Activated T-helper 1 cell treated with anti-CD3 and anti-CD28 coated beads, Interleukin-2, amount 50 U/mL, for 16 hours (primary cell): ENCODE measurements at places on chromosomes 16 and 17.

DNA sequence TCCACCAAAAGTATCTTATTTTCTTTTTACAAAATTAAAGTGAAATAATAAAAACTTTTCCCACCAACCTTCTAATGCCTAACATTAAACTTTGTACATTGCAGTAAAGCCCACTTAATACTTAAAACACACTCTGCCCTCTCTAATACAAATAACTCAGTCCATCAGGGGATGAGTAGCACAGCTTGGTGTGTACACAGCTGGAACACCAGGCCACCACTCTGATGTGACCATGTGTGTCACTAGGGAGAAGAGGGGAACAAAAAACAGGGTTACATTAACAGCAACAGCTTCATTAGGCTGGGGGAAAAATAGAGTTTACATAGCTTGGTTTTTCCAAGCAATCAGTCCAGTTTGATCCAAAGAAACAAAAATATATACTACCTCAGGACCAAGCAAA lies 295.0 kb downstream of the CEP112 start:
- DNase-seq = no peak

DNA sequence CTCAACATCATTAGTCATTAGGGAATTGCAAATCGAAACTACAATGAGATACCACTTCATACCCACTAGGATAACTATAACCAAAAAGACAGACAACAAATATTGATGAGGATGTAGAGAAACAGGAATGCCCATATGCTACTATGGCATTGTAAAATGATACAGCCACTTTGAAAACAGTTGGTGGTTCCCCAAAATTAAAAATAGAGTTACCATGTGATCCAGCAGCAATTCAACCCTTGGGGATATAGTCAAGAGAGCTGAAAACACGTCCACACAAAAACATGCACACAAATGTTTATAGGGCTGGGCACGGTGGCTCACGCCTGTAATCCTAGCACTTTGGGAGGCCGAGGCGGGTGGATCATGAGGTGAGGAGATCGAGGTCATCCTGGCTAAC lies 10.0 kb upstream of the PECAM1 start:
- no peak for DNase-seq

- peak; percentile 58 for DNase-seq
These were observed 8.6 kb upstream of the UBE2I start for GRCh38 chr16:1300664-1301476.

DNA sequence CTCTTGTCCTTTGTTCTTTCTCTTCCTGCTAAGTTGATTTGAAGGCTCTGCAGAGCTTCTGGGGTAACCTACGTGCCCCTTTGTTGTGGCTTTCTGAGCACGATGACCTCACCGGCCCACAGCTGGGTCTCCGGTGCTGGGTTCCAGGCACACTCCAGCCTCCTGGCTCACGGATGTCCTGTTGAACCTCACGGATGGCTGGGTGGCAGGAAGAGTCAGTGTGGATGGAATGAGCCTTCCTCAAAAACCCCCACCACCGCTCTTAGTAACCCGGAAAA lies 116.0 kb downstream of the SOCS1 start:
- no peak for DNase-seq

DNA sequence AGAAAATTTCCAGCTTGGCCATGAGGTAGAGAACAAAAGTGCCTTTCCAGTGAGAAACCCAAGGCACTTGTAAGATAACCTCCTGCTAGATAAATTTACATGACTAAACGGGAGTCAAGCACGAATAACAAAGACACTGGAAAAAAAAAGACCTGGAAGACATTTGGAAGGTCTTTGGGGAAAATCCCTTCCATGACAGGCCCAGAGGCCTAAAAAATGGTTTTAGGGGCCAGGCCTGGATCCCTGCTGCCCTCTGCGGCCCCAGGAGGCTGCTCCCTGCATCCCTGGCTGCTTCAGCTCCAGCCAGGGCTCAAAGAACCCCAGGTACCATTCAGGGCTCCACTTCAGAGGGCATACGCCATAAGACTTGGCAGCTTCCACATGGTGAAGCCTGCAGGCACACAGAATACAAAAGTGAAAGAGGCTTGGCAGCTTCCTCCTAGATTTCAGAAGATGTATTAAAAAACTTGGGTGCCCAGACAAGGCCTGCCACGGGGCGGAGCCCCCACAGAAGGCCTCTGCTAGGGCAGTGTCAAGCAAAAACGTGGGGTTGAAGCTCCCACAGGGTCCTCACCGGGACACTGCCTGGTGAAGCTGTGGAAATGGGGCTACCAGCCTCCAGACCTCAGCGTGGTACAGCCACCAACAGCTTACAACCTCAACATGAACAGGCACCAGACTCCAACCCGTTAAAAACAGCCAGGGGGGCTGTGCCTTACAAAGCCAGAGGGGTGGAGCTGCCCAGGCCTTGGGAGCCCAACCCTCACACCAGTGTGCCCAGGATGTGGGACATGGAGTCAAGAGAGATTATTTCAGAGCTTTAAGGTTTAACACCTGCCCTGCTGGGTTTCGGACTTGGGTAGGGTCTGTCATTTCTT lies 77.1 kb downstream of the SDK2 start:
- DNase-seq = no peak

GRCh38 chr16:85250147-85250463 lies 137.8 kb upstream of the CIBAR2 start:
- DNase-seq = no peak

DNA sequence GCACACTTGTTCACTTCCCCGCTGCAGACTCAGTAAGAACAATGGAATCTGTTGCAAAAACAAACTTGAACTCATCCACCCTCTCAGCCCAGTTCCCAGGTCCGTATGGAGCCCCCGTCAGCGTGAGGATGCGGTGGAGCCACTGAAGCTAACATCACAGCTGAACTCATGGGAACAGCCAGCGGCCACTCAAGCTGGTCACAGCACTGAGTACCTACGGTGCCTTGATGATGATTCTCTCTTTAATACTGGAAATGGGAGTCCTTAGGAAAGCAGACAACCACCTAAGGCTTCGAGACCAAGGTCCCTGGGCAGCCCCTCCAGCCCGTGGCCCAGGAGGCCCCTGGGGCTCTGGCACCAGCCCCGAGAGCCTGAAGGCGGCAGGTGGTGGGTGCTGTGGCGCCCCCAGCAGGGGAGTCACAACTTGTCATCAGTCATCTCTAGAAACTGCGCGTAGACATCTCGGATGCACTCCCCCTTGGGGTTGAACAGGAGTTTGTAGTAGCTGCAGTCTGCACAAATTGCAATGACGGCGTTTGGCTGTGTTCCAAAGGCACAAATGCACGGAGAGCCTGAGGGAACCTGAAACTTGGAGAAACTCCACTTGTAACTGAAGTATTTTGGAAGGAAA lies 31.0 kb upstream of the RHOT1 start:
- DNase-seq = no peak

- no peak for DNase-seq
These were observed 70.8 kb downstream of the MMD start for GRCh38 chr17:55350825-55351205.

GRCh38 chr17:22202702-22203101 lies 510.4 kb downstream of the KCNJ18 start:
- DNase-seq = no peak

GRCh38 chr16:67279296-67280089 lies at the start of gene PLEKHG4:
Gene PLEKHG4, plus strand, starts transcription at chr16:67279532. Its CDS starts 513 bp downstream, at chr16:67280045.
- DNase-seq = peak; percentile 78

- no peak for DNase-seq
These were observed 25.6 kb upstream of the RMI2 start for GRCh38 chr16:11319529-11320146.

- no peak for DNase-seq
These were observed 6.2 kb downstream of the C1QL1 start for GRCh38 chr17:44961921-44962350.

- DNase-seq = no peak
These were observed 63.6 kb downstream of the TNFRSF13B start for GRCh38 chr17:16908273-16908672.

GRCh38 chr16:24138024-24138423 lies 118.1 kb upstream of the CACNG3 start:
- DNase-seq = no peak

DNA sequence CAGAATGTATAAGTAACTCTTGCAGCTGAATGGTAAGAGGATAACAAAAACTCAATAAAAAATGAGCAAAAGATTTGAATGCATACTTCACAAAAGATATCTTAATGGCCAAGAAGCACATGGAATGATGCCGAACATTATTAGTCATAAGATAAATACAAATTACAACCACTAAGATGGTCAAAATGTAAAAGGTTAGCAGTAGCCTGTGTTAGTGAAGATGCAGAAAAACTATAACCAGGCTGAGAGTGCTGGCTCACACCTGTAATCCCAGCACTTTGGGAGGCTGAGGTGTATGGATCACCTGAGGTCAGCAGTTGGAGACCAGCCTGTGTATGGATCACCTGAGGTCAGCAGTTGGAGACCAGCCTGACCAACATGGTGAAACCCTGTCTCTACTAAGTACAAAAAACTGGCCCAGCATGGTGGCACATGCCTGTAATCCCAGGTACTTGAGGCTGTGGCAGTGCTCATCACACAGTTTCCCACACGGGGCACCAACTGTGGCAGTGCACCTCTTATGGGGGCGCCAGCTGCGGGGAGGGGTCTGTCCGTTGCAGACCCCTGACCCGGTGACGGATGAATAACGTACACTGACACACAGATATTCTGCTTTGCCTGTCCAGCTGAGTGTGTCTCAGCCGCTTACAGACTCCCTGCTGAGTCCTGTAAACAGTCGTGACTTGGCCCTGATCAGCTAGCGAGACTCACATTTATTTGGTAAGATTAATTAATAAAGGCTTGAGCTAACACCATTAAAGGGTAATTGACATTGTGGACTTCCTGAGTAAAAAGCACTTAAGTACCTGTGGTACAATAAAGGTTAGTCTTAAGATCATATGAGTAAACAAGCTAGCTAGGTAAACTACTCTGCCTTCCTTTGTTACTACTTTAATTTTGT lies 45.7 kb upstream of the FAM20A start:
- no peak for DNase-seq

DNA sequence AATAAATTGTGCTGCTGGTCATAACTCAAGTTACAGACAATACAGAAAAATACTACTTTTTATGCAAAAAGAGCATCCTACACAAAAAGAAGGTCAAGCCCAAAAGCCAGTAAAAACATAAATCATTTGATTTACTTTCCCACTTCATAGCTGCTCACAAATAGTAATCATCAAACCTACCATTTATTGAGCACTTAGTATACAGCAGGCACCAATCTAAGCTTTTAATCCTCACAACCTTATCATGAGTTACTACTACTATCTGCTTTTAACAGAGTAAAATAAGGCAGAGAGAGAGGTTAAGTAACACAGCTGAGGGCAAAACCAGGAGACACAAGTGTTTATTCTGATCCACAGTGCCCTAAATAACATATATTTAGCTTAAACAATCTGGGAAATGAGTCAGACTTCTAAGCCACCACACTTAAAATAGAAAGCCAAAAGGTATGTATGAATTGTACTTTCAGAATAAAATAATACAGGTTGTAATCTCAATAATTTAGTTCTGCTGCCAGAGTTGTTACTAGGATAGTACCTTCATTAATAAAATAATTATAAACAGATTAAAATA lies 1.7 kb upstream of the AARS1 start:
- no peak for DNase-seq

DNA sequence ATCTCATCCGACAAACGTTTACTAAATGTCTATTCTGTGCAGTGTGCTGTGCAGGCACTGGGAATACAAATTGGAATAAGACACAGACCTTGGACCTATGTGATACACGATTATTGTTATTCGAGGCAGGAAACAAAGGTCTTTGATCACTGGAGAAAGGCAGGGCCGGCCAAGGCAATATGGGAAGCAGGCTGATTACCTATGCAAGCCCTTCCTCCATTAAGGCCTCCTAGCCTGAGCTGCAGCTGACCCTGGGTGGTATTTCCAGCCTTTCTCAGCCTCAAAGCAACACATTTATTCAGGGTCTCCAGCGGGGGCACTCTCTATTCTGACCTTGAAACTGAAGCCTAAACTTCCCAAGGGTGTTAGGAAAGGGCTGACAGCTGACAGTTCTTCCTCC lies 13.4 kb downstream of the ST6GALNAC1 start:
- no peak for DNase-seq

DNA sequence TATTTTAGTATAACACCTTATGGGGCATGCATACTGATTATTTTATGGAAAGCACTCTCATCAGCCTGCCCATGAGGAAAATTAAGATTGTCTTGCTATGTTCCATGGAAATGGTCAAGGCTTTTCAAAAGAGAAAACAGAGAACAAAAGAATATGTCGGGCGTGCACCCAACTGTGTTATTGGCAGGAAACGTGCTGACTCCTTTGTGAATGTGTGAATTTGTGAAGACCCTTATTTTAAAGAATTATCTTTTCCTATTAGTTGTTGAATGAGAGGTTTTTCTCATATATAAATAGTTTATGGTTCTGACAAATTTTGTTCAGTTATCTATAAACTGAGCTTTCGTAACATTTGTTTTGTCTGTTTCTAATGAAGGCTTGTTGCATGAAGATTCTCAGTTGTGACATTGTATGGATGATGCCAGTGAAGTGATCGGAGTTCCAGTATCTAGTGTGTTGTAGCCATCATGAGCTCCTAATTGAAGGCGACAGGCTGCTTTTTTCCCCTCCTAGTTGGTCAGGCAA lies 180.0 kb downstream of the BCAS3 start:
- DNase-seq = no peak

- DNase-seq = no peak
These were observed 17.5 kb upstream of the DLX4 start for GRCh38 chr17:49951362-49952082.

DNA sequence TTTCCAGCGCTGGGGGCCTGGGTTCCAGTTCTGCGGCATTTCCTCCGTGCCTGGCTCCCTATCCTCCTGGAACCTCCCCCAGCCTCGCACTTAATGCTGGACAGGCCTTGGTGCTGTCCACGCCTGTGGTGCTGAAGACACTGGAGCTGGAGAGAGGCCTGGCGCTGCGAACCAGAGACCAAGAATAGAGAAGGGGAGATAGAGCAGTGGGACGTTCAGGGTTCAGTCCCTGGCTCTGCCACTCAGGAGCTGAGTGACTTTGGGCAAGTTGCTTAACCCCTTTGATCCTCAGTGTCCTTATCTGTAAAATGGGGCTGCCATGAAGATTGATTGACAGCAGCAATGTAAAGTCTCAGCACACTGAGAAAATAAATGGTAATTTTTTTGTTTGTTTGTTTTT lies 11.9 kb downstream of the SBK1 start:
- no peak for DNase-seq

- DNase-seq = no peak
These were observed 5.4 kb downstream of the METTL22 start for GRCh38 chr16:8626946-8627345.

GRCh38 chr17:67109111-67109510 lies 64.8 kb downstream of the CACNG1 start:
- DNase-seq = no peak

GRCh38 chr16:48326915-48327314 lies 58.3 kb downstream of the SIAH1 start:
- no peak for DNase-seq

DNA sequence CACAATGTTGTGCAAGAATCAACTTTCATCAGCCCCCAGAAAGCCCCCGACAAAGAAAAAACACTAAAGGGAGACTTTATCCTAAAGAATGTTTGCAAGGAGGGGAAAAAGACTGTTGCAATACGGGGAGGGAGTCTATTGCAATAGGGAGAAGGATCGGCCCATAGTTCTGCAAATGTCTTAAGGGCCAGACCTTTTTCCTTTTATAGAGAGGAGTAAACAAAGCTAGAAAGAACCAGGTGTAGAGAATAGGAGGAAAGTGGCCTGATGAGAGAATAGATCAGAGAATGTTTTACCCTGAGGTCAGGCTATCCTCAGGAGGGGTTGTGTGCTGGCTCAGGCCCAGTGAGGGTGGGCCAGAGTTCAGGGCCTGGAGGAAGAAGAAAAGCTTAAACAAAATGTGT lies 8.7 kb upstream of the CAVIN1 start:
- DNase-seq = no peak

GRCh38 chr17:41492771-41493170 lies 3.1 kb upstream of the KRT36 start:
- no peak for DNase-seq

GRCh38 chr17:57363580-57363979 lies 107.3 kb downstream of the MSI2 start:
- no peak for DNase-seq
